T-helper 2 cell (primary cell): ENCODE measurements at places on chromosomes 3 and 15.

DNA sequence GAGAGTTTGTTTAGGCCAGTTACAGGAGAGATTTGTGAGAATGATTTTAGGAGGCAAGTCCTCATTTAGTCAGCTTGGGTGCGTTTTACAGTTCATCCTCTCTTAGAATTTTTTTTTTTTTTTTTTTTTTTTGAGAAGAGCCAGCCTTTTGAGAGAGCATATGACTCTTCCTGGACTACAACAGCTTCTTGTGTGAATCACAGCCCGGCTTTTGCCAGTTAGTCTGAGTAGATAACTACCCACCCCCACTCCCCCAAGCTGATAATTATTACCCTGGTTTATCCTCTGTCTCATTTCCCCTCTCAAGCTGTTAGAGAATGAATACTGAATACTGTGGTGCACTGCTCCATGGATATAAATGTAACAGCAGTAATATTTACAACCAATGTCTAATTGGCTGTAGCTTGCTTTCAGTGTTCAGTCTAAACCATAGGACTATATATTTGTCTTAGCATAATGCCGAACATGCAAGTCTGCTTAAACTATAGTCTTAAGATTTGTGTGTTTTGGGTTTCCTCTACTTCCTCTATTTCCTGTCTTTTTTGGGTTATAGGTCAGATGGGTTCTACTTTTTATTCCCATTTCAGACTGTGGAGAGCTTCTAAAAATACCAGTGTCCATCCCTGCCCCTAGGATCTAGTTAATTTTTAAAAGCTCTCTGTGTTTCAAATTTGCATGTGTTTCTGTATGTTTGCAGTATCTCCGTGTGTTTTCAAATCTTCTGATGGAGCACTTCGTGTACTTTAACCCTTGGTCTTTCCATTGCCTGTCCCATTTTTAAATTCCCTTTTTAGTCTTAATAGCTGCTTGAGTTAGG, 8.0 kb downstream of the CHD2 start:
- DNase-seq: no peak

DNA sequence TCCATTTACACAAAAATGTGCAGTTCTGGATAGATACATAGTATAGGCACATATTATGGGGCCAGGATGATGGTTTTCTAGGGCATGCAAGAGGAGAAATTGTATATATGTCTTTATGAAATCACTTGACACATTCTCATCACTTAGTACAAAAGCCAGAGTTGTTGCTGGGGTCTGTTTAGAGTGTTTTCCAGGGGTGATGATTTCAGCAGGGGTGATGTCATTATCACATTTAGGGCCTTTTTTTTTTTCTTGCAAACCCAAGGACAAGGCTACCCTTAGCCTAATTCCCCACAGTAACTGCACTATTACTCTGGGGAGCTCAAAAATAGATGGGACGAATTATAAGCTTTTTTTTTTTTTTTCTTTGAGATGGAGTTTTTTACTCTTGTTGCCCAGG, 3.6 kb downstream of the ZNF589 start:
- DNase-seq: no peak

DNA sequence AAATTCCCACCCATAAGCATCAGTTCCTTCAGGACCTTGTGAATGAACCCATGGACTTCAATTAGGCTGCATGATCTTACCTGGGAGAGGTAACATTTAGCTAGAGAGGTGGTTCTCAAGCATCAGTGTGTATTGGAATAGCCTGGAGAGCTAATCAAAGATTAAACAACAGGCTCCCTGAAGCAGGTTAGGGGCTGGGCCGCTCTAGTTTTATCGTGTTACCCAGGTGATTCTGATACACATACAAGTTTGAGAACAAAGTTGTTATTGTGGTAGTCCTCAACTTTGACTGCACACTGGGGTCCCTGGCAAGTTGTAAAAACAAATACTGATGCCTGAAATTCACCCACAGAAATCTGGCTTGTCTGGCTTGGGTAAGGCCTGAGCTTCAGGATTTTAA, 31.2 kb downstream of the MYH15 start:
- DNase-seq: no peak

GRCh38 chr3:11563865-11564185, 79.9 kb downstream of the VGLL4 start:
- no peak for DNase-seq

GRCh38 chr3:105401691-105402149, 35.0 kb downstream of the ALCAM start:
- DNase-seq: no peak

- DNase-seq: no peak
Measured at GRCh38 chr3:50627407-50628051, 10.6 kb downstream of the MAPKAPK3 start.

DNA sequence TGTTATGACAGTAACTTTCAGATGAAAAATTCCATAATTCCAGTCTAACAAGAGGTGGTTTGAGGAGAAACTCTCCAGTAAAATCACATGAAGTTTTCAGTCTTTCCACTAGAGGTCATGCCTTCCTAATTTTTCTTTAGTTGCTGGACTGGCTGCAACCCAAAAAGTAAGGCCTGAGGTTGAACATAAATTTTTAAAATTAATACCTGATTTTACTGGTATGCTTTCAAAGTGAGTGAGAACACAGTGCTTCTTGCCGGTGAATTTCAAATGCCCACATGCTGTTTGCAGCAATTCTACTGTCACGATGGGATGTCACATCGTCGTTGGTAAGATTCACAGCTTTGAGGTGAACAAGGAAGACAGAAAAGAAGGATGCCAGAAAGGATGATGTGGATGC, 89.0 kb upstream of the FGF12 start:
- DNase-seq: no peak

- DNase-seq: no peak
Measured at GRCh38 chr15:66713843-66714508, 11.9 kb downstream of the SMAD6 start.

GRCh38 chr3:52429779-52430415, 15.0 kb downstream of the SEMA3G start:
- DNase-seq: no peak

DNA sequence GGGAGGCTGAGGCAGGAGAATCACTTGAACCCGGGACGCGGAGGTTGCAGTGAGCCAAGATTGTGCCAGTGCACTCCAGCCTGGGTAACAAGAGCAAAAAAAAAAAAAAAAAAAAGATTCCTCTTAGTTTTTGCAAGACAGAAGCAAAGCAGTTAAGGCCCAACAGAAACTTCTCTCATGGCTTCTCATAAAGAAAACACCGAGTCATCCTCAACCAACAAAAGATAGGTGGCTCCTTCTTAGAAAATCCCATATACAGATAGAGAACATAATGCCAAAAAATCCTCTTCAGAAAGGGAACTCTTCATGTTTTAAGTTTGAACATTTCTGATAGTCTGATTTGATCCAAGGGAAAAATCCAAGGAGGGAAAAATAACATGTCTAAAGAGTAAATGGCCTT, 12.5 kb upstream of the SKIL start:
- no peak for DNase-seq

- DNase-seq: no peak
Measured at GRCh38 chr3:84547971-84548970, 410.5 kb upstream of the CADM2 start.

DNA sequence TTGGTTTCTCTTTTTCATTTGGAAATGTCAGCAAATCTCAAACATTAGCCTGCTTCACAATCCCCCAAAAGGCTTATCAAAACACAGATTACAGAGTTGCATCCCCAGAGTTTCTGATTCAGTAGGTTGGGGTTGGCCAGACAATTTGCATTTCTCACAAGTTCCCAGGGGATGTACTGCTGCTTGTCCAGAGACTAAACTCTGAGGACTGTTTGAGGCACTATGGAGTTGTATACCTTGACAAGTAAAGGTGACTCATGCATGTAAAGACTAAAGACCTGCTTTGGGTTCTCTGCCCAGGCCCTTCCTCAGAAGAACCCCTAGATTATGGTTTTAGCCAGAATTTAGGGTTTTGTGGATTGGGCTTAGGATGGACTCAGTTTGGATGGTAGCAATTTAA, 151.1 kb upstream of the ARHGEF26 start:
- DNase-seq: no peak

DNA sequence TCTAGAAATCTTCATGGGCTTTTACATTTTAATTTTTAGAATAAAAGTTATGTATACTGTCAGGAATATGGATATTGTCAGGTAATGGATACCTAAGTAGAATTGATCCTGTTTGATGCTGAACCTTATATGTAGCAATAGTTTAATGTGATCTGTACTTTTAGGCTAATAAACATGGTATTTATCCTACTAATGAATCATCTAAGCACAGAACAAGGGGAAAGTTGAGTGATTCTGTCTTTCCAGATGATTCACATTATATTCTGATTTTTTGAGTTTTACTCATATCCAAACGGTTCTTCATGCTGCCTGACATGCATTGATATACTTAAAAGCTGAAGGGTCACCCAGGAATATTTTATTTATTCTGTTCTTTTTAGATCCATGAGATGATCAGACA, 34.5 kb downstream of the FANCI start:
- no peak for DNase-seq

DNA sequence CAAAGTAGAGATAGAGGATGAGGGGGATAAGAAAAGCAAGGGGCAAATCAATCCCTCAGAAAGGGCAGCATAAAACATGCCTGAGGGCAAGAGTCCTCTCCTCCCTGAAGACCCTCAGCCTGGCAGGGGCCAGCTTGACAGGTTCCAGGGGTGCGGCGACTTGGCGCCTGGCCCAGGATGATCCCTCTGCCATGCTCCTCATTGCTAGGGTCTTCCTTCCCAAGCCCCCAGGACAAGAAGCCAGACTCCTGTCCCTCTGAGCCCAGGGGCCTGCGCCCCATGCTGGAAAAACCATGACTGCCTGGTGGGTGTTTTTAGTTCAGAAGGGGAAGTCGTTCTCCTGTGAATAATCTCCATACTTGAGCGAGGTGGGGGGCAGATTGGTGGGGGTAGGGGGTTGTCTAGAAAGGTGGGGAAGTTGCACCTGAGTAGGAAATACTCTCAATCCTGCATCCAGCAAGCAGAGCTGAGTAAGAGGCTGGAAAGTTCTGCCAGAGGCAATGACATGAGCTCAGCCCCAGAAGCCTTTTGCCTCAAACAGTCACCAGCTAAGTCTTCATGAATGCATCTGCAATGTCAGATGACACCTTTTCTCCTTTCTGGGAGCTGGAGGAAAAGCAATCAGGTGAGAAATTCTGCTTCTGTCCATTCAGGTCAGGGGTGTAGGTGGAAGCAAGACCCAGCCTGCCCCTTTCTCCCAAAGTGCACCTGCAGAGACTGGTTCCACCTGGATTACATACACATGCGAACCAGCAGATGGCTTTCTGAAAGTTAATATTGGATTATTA, 18.3 kb downstream of the SLC12A8 start:
- no peak for DNase-seq

DNA sequence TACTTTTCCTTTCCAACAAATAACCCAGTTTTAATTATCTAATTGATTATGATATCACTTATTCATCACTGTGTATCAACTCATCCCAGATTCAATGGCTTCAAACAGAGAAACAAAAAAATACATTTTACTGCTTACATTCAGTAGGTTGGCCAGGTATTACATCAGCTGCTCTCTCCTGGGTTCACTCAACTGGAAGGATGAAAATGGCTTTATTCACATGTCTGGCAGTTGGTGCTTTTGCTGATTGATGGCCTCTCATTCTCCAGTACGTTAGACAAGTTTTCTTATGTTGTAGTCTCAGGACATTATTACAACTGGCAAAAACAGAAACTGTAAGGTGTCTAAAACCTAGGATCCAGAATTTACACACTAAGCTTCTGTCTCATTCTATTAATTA, 811.0 kb upstream of the ALCAM start:
- no peak for DNase-seq

DNA sequence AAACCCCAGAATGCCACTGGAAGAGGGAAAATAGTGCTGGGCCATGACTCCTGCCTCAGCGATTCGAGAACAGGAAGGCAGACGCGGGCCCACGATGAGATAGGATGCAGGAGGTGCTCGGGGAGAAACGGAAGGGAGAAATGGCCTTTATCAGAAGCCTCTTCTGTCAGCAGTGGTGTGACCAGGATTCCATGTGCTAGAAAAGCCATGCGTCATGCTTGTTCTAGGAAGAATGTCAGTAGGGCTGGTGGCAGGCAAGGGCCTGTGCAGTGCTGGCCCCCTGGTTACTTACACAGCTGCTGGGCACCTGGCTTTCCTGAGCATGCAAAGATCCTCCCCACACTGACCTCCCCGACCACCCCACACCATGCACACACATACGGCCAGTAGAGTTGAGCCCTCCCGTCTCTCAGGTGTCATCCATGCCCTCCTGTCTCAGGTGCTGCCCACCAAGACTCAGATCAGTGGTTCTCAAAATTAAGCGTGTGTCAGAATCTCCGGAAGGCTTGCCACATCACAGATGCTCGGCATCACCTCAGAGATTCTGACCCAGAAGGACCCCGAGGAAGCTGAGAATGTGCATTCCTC, 106.7 kb downstream of the ADAMTS17 start:
- no peak for DNase-seq

GRCh38 chr3:71532639-71533395, 50.7 kb downstream of the FOXP1 start:
- DNase-seq: no peak

DNA sequence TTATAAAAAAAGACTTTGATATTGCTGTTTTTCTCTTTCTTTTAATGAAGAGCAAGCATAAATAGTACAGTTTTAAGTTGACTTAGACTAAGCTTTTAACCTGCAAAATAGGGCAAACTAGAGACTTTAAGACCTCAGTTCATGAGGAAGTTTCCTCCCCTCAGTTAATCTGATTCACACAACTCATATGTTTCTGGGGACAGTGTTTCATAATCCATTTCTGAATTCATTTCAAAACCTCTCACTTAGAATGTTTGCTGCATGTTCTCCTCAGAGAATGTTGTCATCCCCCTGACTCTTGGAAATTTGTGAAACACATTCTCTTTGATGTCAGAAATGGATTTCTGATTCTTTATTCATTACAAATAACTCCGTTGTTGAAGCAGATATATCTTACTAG, 79.3 kb upstream of the SKOR1 start:
- no peak for DNase-seq

- DNase-seq: no peak
Measured at GRCh38 chr3:195405651-195406050, 37.2 kb downstream of the ACAP2 start.

DNA sequence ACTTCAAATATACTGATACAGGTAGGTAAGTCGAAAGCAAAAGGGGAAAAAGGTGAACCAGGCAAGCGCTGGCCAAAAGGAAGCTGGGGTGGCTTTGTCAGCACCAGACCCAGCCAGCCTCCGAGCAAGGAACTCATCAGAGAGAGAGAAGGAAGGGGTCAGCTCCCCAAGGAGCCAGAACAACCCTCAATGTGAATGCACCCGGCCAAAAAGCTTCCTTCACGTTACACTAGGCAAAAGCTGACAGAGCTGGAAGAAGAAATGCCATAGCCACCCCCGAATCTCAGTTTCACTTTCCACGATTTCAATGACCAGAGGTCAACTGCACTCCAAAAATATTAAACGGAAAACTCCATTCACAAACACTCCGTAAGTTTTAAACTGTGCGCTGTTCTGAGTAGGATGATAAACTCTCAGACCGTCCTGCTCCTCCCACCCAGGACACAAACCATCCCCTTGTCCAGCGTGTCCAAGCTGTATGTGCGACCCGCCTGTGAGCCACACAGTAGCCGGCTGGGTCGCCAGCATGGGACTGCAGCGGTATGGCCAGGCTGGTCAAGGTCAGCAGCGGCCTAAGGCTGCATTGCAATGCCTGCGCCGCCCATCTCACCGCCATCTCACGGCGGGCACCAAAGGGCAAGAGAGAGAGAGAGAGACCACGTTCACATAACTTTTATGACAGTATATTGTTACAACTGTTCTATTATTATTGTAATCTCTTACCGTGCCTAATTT, 29.7 kb downstream of the CYFIP1 start:
- DNase-seq: no peak

- no peak for DNase-seq
Measured at GRCh38 chr3:59425942-59426341, 376.1 kb upstream of the CFAP20DC start.
